Activated CD4-positive, alpha-beta T cell treated with anti-CD3 and anti-CD28 coated beads, Interleukin-2, amount 50 U/mL, for 16 hours (primary cell): ENCODE measurements at places on chromosomes 2 and 18.

GRCh38 chr2:27320958-27321543, 1.8 kb downstream of the MPV17 start:
- no peak for DNase-seq

DNA sequence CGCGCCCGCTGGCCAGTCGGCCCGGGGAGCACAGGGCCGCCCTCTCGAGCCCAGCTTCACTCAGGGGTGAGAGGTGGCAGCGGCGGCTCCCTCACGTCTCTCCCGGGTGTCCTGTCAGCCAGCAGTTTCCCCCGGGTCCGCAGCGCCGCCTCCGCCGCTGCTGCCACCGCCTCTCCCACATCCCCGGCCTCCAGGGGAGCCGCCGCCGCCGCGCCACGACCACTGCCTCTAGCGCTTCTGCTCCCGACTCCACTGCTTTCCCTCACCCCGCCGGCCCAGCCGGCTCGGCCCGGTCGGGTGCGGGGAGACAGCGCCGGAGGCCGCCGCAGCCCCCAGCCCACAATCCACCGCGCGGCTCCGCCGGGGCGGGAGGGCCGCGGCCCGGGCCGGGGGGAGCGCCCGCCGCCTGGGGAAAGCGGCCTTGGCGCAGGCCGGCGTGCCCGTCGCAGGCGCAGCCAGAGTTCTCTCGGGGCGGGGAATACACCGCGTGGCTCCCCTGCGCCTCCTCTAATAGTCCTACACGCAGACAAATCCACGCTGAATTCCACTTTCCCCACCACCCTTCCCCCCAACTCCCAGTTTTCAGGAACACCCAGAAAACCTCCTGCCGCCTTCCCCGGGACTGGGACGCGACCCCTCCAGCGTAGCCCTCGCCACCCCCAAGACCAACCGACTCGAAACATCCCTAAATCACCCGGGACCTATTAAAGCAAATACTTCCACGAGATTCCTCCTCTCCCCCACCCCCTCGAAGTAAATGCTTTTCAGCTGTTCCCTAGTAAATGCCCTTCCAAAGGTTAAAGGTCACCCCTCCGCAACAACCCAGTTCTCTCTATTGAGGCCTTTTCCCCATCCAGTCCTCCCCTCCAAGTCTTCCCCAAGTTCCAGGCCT, at the start of gene VPS54:
TSS of gene VPS54 (minus strand) at position 346 of the 892 bp plus-strand sequence. CDS start 35,429 bp downstream, outside the sequence.
- DNase-seq = peak; percentile 54

DNA sequence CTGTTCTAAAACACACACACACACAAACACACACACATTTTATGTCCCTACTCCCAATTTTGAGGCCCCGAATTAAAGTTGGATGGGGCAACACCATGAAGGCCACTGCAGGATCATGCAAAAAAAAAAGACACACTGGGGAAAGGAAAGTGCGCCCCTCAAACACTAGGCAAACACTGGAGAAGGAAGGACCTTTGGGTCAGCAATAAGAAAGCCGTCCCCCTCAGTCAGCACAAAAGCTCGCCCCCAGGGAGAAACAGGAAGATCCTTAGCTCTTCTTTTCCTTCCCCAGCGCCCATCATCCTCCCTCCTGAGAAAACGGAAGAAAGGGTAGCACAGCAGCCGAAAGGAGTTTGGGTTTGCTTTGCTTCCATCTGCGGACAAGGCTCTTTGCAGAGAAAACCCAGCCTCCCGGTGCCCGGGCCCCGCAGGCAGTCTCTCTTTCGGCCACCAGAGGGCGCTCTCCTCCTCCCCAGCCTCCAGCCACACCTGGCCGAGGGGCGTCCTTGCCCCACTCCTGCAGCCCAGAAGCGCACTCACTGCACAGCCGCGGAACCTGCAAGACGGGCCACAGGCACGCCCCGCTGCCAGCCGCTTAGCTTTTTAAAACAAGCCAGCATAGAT, 248.5 kb downstream of the CDH20 start:
- DNase-seq = peak; percentile 53

DNA sequence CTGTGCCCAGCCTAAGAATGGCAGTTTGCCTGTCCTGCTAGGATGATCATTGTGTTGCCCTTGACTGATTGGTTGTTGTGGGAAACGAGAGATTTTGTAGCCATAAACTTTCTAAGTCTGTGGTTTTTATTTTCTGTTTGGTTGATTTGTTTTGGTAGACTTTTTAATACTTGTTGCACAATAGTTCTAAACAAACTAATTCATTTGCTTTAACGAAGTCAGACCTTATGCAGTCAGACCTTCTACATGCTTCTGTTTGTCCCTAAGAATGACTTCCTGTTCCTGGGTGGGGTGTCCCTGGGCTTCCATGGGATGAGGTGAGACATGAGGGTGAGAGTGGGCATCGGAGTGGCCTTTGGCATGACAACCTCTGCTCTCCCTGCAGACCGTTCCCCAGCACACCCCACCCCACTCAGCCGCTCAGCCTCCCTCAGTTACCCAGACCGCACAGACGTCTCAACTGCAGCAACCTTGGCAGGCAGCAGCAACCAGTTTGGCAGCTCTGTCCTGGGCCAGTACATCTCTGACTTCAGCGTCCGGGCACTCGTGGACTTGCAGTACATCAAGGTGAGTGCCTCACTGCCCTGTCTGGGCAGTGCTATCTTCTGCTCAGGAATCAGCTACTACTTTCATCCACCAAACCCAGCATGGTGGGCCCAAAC, 7.8 kb upstream of the CNNM3 start:
- DNase-seq = no peak

DNA sequence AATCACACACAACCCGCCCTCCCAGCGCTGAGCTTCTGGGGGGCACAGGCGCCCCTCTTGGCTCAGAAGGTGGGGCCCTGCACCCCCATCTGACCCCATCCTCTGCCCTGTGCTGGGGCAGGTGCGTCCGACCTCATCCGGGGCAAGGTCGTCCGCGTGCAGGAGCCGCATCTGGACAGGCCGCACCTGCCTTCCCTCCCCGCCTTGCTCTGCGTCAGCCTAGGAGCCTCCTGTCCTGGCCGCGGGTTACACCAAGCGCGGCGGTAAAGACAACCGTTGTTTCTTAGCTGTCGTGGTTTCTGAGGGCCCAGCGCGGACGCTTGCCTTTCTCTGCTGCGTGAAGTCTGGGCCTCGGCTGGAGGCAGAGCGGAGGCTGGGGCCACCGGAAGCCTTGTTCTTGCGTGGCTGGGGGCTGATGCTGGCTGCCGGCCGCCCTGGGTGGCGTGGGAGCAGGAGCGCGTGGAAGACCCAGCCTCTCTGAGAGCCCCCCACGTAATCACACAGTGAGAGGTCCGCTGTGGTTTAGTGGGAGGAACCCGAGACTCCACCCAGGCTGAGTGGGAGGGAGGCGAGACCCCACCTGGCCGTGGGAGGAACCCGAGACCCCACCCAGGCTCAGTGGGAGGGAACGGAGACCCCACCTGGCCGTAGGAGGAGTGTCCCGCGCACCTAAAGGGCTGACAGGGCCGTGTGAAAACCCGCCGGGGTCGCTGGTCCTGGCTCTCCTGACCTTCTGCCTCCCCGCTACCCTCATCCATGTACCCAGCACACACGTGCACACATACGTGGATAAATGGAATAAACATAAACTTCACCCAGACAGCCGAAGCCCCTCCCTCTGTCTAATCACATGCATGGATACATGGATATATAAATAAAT, 51.8 kb downstream of the KCNG2 start:
- DNase-seq = no peak

DNA sequence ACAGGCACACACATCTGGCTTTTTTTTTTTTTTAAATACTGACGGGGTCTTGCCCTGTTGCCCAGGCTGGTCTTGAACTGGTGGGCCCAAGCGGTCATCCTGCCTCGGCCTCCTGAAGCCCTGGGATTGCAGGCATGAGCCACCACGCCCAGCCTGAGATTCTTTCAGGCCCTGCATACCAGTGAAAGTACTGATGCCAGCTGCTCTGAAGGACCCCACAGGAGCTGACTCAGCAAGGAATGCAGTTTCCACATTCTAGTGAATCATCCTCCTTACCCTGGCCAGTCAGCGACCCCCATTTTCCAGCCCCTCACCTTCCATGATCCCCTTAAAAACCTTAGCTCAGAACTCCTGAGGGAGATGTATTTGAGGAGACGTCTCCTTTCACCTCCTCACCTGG, 5.8 kb upstream of the DTYMK start:
- no peak for DNase-seq

- no peak for DNase-seq
Observed at GRCh38 chr18:23499291-23499781, 4.0 kb upstream of the RMC1 start.

- DNase-seq = no peak
Observed at GRCh38 chr2:139946690-139947089, 1166.5 kb upstream of the NXPH2 start.

DNA sequence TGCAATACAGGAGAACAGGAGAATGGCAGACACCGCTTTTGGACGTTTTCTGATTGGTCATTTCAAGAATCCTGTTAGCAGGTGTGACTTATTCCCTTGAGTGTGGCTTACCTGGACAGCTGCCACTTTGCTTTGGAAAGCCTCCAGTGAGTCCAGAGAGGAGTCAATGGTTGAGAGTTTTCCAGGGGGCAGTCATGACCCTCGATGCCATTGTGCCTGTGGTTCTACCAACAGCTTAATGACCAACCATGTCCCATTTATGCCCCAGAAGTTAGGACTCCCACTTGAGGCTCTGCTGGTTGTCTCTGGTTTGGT, 12.4 kb downstream of the IGFBP2 start:
- DNase-seq = no peak

DNA sequence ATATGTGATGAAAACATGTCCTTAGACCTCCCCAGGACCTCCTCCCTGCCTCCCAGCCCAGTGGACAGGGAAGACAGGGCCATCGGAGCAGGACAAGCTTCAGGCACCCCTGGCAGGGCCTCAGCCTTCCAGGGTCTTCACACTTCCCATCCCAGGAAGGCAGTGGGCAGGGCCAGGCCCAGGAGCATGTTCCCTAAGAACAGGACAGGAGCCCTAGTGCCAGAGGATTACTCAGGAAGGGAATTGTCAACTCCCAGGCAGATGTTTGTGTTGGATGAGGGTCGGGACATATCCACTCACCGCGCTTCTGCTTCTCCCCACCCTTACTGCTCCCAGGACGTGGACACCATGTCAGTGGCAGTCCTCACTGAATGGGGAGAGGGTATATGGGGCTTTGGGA, 138.9 kb downstream of the TNS1 start:
- no peak for DNase-seq

- DNase-seq = no peak
Observed at GRCh38 chr2:30958918-30959265, 151.6 kb upstream of the CAPN13 start.

DNA sequence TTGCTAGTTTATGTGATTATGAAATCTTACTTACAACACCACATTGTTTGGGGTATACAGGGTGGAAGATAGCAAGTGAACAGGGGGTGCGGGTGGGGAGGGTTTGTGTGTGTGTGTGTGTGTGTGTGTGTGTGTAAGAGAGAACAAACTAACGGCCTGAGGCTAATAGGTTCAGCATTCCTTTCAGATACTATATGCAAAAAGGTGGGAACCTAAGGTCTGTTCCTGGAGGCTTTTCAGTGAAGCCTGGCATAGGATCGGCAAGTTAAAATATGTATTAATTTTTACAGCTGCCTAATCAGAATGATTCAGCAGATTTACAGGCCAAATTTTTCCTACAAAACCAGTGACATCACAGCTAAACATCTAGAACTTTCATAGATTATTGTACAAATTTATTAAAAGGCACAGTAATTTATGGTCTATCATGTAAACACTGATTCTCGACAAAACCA, 7.6 kb upstream of the SPDYA start:
- no peak for DNase-seq

GRCh38 chr2:106161938-106162820, 31.9 kb downstream of the UXS1 start:
- no peak for DNase-seq

GRCh38 chr2:319059-319600, 31.2 kb upstream of the ALKAL2 start:
- DNase-seq = no peak

- DNase-seq = no peak
Observed at GRCh38 chr18:39946623-39947061, 2008.4 kb upstream of the PIK3C3 start.

- no peak for DNase-seq
Observed at GRCh38 chr2:176821350-176821749, 391.2 kb upstream of the HNRNPA3 start.

- no peak for DNase-seq
Observed at GRCh38 chr2:27024188-27024587, 8.6 kb upstream of the TMEM214 start.

DNA sequence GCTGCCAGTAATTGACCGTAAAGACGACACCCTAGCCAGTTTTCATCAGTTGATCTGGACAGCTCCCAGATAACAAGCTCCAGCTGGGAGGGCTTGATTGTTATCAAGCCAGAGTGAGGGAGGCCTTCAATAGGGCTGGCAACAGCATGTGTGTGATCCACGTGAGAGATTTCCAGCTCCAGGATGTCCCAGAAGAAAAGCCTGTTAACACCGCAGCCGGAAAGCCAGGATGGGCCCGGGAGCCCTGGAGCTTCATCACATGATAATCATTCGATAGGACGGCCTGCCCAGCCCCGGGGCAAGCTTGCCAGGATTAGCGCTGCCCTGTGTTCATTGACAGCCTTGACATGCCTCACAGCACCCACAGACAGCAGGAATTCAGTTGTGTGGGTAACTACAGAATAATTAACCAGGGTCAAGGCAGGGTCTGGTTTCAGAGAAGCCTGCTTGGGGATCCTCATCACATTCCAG, 182.5 kb downstream of the C1D start:
- no peak for DNase-seq

GRCh38 chr2:71833855-71834560, 313.7 kb downstream of the CYP26B1 start:
- DNase-seq = no peak

DNA sequence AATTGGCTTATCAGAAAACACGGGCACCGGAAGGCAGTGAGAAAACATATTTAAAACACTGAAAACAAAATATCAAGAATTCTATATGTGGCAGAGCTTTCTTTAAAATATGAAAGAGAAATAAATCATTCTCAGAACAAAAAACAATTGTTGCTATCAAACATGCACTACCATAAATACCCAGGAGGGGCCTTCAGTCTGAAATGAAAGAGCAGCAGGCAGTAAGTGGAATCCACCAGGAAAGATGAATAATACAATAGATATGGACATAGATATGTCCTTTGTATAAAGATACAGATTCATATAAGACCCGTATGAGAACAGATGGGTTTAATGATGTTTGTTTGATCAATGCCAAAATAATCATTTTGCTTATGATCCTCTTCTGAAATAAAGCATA, 142.0 kb downstream of the TMEM18 start:
- DNase-seq = no peak

- peak; percentile 86 for DNase-seq
Observed at GRCh38 chr18:13266218-13267100, 47.9 kb downstream of the LDLRAD4 start.
